ENCODE measurements at places on chromosomes 3 and 15.

- no peak for DNase-seq
Measured at GRCh38 chr3:99928771-99929744, 111.4 kb downstream of the CMSS1 start.

GRCh38 chr3:99633887-99634558, 4.4 kb upstream of the COL8A1 start:
- no peak for DNase-seq

DNA sequence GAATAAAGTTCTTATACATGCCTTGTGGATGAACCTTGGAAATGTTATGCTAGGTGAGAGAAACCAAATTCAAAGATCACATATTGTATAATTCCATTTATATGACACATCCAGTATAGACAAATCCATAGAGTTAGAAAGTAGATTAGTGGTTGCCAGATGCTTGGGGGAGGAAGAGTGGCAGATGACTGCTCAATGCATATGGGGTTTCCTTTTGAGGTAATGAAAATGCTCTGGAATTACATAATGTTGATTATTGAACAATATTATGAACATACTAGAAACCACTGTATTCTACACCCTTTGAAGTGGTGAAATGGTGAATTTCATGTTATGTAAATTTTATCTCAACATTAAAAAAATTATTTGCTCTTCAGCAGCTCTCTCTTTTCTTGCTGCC, 100.8 kb downstream of the DHX36 start:
- DNase-seq: no peak

DNA sequence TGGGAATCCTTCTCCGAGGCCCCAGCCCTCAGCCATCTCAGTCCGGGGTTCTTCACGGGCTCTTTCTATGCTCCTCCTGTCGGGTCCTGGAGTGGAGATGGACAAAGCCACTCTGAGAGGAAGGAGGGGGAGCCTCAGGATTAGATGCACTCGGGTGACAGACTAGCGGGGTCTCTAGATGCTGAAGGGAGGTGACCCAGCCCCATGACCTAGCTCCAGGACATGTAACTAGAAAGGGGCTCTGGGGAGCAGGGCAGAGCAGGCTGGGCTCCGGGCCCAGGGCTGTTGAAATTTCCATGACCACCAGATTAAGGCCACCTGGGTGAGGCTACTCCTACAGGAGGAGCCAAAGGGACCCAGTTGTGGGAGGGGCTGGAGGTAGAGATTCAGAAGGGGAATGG, 14.8 kb upstream of the SKIC8 start:
- no peak for DNase-seq

DNA sequence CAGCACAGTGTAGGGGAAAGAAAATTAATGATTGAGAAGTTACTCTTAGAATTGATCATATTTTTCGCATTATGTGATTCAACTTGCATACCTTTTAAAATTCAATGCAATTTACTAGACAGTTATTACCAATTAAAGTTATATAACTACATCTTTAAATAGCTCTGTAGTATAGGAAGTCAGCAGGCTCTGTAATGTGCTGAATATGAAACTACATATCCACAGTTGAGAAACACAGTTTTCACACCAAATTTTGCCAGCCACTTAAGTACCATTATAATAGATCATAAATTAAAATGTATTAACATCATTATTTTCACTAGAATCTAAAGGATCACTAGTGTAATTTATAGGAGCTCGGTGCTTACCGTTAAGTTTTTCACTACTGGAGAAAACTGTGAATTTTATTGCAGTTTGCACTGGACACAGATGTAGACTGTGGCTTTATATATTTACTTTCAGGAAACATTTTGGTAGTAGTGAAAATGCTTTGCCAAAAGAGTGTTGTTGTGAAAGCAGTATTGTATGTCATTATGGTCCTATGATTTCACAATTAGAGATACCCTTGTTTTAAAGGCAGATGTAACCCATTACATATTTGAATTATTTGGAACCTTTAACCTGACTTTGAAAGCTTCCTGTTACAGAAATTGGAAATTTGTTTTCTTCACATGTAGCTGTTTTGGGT, 113.6 kb downstream of the PLCL2 start:
- DNase-seq: no peak

DNA sequence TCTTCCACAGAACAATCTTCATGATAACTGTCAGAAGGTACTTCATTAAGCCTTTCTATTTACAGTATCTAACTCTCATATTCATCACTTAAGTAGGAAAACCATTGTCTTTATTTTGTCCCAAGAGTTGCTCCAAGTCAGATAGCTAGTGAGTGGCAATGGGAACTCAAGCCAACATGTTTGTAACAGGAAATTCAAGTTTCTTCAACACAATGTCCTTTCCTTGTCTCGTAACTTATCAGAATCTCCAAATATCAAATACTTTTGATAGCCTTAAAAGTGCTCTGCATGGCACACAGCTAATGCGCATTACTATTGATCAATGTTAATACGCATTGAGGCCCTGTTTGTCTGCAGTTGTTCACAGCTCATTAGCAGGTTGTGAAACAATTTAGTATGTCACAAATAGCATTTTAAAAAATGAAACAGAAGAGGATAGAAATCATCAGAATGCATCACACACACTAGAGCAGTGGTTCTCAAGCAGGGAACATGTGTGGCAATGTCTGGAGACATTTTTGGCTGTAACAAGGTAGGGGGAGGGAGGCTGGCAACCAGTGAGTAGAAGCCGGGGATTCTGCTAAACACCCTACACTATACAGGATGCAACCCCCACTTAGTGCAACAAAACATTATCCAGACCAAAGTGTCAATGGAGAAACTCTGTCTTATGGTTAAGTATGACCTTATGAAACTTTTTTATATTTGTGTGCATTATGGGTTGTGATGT, 27.5 kb downstream of the BTLA start:
- no peak for DNase-seq

GRCh38 chr3:44077267-44077666, 164.4 kb upstream of the TOPAZ1 start:
- DNase-seq: no peak

DNA sequence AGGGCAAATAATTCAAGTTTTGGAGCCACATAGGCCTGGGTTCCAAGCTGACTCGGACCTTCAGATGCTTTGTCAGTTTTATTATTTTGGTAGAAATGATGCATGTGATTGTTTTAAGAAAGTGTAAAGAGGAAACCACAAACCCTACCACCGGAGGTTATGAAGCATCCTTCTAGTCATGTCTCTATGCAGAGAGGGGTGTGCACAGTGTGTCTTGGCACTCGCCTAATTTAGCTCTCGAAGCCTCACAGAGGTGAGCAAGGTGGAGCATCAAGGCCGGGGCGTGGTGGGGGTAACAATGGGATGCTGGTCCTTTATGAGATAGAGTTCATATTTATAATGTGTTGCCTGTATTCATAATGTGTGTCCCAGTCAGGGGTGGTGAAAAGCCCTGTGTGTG, 63.7 kb upstream of the SMAD6 start:
- DNase-seq: no peak

All from foreskin melanocyte (primary cell).